Lower lobe of right lung (tissue), 2 donors: ENCODE measurements at places on chromosomes 1 and 21. TPM values are rescaled to one million over a fixed set of nuclear protein-coding genes. Genes with fewer than 3 reads are reported as not detected.

The NPPA gene
- 2.6 TPM for total RNA-seq

The OR2M5 gene
- not detected for total RNA-seq

DNA sequence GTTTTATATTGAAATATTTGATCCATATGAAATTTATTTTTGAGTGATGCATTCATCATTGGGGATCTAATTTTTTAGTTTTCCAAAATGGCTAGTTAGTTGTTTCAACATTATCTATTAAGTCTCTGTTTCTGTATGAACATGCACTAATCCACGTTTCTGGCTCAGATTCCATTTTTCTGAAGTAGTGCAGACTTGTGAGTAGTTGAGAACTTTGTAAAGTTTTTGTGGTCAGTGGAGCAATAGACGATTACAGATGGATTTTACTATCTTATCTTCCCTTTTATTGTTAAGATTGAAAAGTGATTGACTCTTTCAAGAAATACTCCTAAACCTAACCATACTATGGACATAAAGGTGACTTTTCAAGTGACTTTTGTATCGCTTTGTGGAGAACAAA, 16.7 kb downstream of the SOAT1 start:
- no peak for DNase-seq
- no peaks in the 10 kb centered on the region for H3K27me3 ChIP-seq
- H3K4me3 ChIP-seq, result no peak overlapping the region
- peaks cover 21% of the 10 kb centered on the region for H3K36me3 ChIP-seq
- no peaks in the 10 kb centered on the region for H3K4me1 ChIP-seq

GRCh38 chr1:198128533-198128932, 28.3 kb upstream of the NEK7 start:
- H3K27me3 ChIP-seq, result no peaks in the 10 kb centered on the region
- H3K36me3 ChIP-seq, result no peaks in the 10 kb centered on the region
- H3K4me1 ChIP-seq, result peaks cover 13% of the 10 kb centered on the region
- no peak overlapping the region for H3K27ac ChIP-seq
- no peak overlapping the region for H3K4me3 ChIP-seq

DNA sequence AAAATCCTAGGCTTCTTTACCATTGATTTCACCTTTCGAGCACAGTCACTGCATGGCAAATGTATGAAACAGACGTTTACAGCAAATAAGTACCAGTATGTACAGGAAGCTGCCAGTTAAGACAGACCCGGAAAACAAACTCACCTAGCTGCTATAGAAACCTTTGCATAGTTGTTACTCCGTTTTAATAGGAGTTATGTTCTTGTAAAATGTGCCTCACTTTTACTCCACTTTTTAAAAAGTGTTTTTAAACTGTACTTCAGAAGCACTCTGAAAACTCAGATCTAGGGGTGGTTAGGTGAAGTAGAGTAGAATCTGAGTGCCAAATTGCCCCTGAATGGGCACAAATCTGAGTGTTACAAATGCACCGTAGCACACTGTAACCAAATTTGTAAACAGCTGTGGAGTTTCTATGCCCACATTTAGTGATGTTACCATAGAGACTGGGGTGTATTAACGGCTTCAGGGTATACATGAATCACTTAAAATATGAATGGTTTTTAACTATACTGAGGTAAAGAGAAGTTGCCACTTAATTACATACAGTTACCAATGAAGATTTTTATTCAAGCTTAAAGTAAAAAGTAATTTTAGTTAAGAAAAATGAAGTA, 30.7 kb downstream of the CNIH4 start:
- H3K4me1 ChIP-seq, result no peaks in the 10 kb centered on the region
- H3K27me3 ChIP-seq, result no peaks in the 10 kb centered on the region
- peaks cover 69% of the 10 kb centered on the region for H3K36me3 ChIP-seq
- H3K27ac ChIP-seq, result no peak overlapping the region
- DNase-seq, result no peak

GRCh38 chr1:224734261-224734935, 118.3 kb downstream of the CNIH3 start:
- no peak overlapping the region for H3K4me3 ChIP-seq
- H3K27me3 ChIP-seq, result no peaks in the 10 kb centered on the region
